Activated CD8-positive, alpha-beta memory T cell treated with anti-CD3 and anti-CD28 coated beads, Interleukin-2, amount 10 ng/mL, durations not matched to agents 7 days and 5 days (primary cell): ENCODE measurements at places on chromosomes 4 and X. TPM values are rescaled to one million over a fixed set of nuclear protein-coding genes. Genes with fewer than 3 reads are reported as not detected.

Gene CTSO
- 3.4 TPM for total RNA-seq

DNA sequence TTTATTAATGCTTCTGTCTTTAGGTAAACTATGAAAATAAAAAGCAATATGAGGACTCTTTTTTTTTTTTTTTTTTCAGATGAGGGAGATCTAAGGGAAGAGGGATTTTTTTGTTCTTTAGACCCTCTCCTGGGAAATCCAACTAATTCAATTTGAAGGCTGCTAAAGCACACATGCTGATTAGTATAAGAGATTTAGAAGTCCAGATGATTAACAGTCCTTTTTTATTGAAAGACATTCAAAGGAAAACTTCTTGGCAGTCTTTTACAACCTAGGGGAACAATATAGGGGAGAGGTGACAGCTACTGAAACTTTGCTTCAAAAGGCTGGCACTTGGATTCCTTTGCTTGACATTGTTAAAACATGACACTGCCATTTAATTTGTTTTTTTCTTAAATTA lies 602.5 kb downstream of the RAPGEF2 start:
- no peak overlapping the region for H3K27ac ChIP-seq
- no peaks in the 10 kb centered on the region for H3K36me3 ChIP-seq
- DNase-seq, result no peak
- H3K4me3 ChIP-seq, result no peak overlapping the region
- H3K27me3 ChIP-seq, result no peaks in the 10 kb centered on the region
- no peaks in the 10 kb centered on the region for H3K4me1 ChIP-seq

DNA sequence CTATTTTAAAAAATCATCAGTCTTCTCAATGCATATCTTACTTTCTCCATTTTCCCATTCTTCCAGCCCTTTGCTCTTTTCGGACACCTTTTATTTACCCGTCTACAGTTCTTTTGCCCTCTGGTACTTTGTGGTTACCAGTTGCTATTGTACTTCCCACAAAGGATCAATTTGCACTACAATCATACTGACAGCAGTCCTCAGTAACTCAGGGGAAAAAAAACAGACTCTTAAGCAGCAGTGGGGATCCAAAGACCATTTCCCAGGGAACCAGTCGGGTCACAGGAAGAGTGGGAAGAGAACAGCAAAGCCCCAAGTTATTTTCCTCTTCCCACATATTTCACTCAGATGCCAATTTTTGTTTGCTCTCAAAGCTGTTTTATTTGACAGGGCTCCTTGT lies 23.1 kb downstream of the DMD start:
- H3K27ac ChIP-seq, result no peak overlapping the region
- H3K27me3 ChIP-seq, result no peaks in the 10 kb centered on the region
- no peak for DNase-seq
- H3K4me1 ChIP-seq, result no peaks in the 10 kb centered on the region
- H3K4me3 ChIP-seq, result no peak overlapping the region

Gene FRG2
- total RNA-seq, result not detected

- DNase-seq, result peak; percentile 66
- H3K27me3 ChIP-seq, result no peaks in the 10 kb centered on the region
- no peak overlapping the region for H3K4me3 ChIP-seq
- peaks cover 5% of the 10 kb centered on the region for H3K4me1 ChIP-seq
- H3K27ac ChIP-seq, result no peak overlapping the region
- H3K36me3 ChIP-seq, result no peaks in the 10 kb centered on the region
Observed at GRCh38 chrX:39730662-39731329, 367.0 kb downstream of the BCOR start.

GRCh38 chr4:153401501-153401900 lies 57.0 kb downstream of the MND1 start:
- H3K27ac ChIP-seq, result no peak overlapping the region
- peaks cover 23% of the 10 kb centered on the region for H3K36me3 ChIP-seq
- no peak overlapping the region for H3K4me3 ChIP-seq
- DNase-seq, result no peak
- H3K27me3 ChIP-seq, result no peaks in the 10 kb centered on the region
- H3K4me1 ChIP-seq, result no peaks in the 10 kb centered on the region

DNA sequence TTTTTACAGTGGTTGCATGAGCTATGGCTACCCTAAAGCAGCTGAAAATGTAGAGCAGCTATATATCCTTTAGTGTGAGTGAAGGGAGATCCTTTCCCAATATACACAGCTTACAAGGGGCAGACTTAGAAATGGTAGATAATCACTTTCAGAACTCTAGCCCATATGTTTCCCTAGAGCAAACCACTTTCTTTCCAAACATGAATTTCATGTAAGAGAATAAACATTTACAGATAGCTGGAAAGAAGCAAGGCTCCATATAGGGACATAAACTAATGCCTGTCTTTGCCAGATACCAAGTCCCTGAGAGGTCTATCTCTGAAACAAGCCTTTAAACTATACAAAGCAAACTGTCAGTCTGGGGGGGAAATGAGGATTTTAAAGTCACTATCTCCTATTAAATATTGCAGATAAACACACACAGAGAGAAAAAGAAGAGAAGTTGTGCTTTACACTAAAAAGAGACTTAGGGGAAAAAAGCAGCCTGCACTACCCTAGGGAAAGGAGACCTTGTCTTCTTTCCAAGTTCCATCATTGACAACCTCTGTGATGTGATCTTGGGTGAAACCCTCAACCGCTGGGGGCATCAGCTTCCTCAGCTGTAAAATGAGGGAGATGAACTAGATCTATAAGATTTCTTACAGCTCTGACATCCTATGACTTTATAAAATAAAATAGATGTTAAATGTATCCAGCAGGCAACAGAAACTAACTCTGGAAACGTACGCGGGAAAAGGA lies 73.6 kb downstream of the TMEM156 start:
- peaks cover 5% of the 10 kb centered on the region for H3K27me3 ChIP-seq
- H3K4me1 ChIP-seq, result peaks cover 18% of the 10 kb centered on the region
- peaks cover 20% of the 10 kb centered on the region for H3K36me3 ChIP-seq
- no peak overlapping the region for H3K4me3 ChIP-seq
- no peak for DNase-seq

GRCh38 chr4:183540410-183541009 lies 35.7 kb downstream of the ING2 start:
- no peak overlapping the region for H3K4me3 ChIP-seq
- no peaks in the 10 kb centered on the region for H3K4me1 ChIP-seq
- H3K36me3 ChIP-seq, result no peaks in the 10 kb centered on the region
- no peak overlapping the region for H3K27ac ChIP-seq
- peaks cover 19% of the 10 kb centered on the region for H3K27me3 ChIP-seq

DNA sequence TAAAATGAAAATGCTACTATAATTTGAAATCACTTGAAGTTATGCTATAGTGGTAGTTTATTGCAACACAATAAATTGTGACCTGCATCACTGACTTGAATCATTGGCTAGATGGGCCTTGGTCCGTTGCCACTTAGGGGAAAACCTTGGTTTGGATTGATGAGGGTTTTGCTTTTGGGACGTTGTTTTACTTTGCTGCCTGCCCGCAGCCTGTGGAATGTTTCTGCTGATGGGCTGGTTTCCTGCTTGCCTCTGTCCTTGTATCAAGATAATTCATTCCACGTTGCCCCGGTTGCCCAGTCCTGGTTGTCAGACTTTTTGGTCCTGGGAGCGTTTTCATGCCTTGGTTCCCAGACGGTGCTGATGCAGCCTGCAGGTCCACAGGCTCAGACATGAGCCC lies 18.3 kb downstream of the HADH start:
- no peak overlapping the region for H3K27ac ChIP-seq
- H3K36me3 ChIP-seq, result peaks cover 23% of the 10 kb centered on the region
- no peak for DNase-seq
- no peak overlapping the region for H3K4me3 ChIP-seq

DNA sequence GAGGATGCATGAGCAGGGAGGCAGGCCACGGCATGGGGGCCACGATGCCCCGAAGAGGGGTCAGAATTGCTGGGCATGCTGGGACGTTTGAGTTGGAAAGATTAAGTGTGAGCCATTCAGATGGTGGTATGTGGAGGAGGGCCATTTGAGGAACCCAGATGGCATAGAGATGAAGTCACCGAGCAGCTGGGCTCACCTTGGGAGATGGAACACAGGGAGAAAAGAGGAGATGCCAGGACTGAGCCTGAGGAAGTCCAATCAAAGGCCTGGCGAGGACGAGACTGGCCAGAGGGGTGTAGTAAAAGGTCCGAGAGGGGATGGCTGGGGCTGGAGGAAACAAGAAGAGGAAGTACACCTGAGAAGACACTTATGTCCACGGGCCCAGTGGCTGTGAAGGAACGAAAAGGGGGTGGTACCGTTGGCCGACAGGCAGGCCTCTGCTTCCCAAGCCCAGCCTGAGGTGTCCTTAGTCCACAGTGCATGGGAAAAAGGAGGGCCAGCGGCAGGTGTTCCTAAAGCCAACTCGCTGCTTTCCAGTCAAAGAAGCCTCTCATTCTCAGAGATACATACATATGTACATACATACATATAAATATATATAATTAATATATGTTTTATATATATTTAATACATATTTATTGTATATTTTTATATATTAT lies 54.6 kb upstream of the CLCN4 start:
- H3K27me3 ChIP-seq, result no peaks in the 10 kb centered on the region
- H3K27ac ChIP-seq, result no peak overlapping the region
- no peak overlapping the region for H3K4me3 ChIP-seq
- no peak for DNase-seq
- H3K4me1 ChIP-seq, result peaks cover 38% of the 10 kb centered on the region

- H3K27ac ChIP-seq, result no peak overlapping the region
- H3K36me3 ChIP-seq, result no peaks in the 10 kb centered on the region
- H3K4me3 ChIP-seq, result no peak overlapping the region
- no peaks in the 10 kb centered on the region for H3K4me1 ChIP-seq
- DNase-seq, result no peak
Observed at GRCh38 chr4:174764105-174764729, 64.8 kb downstream of the GLRA3 start.

DNA sequence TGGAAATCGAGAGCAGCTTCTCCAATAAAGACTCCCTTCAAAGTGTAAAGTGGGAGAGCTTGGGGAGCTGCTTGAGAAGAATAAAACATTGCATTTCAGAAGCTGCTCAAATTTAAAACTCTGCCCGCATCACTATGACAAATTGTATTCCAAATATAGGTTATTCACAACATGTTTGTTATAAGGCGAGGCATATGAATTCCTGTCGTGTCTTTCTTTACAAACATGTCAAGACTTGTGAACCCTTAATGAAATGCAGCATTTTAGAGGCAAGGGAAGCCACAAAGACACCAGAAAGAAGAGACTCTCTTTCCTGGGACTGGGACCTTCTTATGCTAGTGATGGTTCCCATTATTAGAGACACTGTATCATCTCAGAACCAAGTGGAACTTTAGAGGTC lies 311.2 kb downstream of the DHX15 start:
- H3K4me1 ChIP-seq, result no peaks in the 10 kb centered on the region
- no peaks in the 10 kb centered on the region for H3K27me3 ChIP-seq
- DNase-seq, result no peak

- no peak for DNase-seq
- no peak overlapping the region for H3K27ac ChIP-seq
- H3K36me3 ChIP-seq, result no peaks in the 10 kb centered on the region
- H3K27me3 ChIP-seq, result no peaks in the 10 kb centered on the region
- no peak overlapping the region for H3K4me3 ChIP-seq
Observed at GRCh38 chr4:130356873-130357272, 1260.9 kb downstream of the C4orf33 start.

- H3K4me3 ChIP-seq, result no peak overlapping the region
- DNase-seq, result no peak
- H3K36me3 ChIP-seq, result no peaks in the 10 kb centered on the region
- peaks cover 6% of the 10 kb centered on the region for H3K27me3 ChIP-seq
Observed at GRCh38 chrX:134749706-134750445, 91.6 kb upstream of the PLAC1 start.

Gene TRIM60
- total RNA-seq, result not detected

Gene SSX2B
- total RNA-seq, result not detected

DNA sequence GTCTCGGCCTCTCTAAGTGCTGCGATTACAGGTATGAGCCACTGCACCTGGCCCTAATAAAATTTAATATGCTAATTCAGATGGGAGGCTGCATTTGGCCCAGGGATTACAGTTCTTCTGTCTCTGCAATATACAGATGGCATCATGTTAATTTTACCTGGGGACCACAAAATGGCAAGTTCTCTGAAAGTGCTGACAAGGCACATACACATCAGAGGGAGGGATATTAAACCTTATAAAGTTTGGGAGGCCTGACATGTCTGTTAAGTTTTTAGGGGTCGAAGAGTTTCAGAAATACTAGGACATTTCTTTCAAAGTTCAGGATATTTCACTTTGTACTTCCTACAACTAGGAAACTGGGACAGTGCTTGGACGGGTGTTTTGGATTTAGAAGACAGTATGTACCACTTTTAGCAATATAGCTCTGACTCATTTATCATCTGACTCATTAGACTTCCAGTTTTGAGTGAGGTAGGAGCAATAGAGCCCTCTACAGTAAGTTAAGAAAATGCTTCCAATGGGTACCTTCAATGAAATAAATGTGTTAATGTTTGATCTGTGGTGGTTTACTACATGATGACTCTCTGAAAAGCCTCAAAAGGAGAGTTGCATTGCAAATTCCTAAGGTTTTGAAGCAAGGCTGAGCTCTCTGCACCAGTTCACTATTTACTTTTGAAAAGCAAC lies 981.0 kb upstream of the HS3ST1 start:
- H3K4me1 ChIP-seq, result no peaks in the 10 kb centered on the region
- DNase-seq, result no peak
- no peak overlapping the region for H3K4me3 ChIP-seq
- no peaks in the 10 kb centered on the region for H3K27me3 ChIP-seq
- no peaks in the 10 kb centered on the region for H3K36me3 ChIP-seq

DNA sequence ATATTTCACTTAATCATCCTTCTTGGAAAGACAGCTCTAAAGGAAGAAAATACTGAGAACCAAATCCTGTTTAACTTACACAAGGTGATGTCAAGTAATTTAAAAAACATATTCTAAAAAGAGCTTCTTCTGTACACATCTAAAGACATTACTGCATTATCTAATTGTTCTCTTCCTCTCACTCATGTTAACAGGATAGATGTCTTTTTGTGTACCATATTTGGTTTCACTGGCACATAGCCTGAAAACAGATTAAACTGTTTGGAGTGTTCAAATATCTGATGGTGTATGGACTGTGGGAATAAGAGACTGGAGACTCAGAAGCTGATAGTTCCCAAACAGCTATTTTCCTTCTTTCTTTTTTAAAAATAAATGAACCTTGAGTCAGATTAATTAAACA lies 213.3 kb upstream of the MAB21L2 start:
- no peak overlapping the region for H3K27ac ChIP-seq
- H3K27me3 ChIP-seq, result no peaks in the 10 kb centered on the region
- H3K4me1 ChIP-seq, result peaks cover 15% of the 10 kb centered on the region
